ENCODE measurements at places on chromosomes 3 and 15. TPM values are rescaled to one million over a fixed set of nuclear protein-coding genes. Genes with fewer than 3 reads are reported as not detected.

Gene TMOD2
- 11.3 TPM for total RNA-seq

Gene FAM3D
- total RNA-seq, result 3.9 TPM

Gene PPARG
- 52.0 TPM for total RNA-seq

Gene EIF1B
- 37.7 TPM for total RNA-seq

Gene ACP3
- total RNA-seq, result 24.3 TPM

Gene SHISA5
- 179 TPM for total RNA-seq

Gene ASB14
- 0.13 TPM for total RNA-seq

Gene PARP9
- 75.4 TPM for total RNA-seq

Gene UROC1
- not detected for total RNA-seq

Gene BFSP2
- not detected for total RNA-seq

DNA sequence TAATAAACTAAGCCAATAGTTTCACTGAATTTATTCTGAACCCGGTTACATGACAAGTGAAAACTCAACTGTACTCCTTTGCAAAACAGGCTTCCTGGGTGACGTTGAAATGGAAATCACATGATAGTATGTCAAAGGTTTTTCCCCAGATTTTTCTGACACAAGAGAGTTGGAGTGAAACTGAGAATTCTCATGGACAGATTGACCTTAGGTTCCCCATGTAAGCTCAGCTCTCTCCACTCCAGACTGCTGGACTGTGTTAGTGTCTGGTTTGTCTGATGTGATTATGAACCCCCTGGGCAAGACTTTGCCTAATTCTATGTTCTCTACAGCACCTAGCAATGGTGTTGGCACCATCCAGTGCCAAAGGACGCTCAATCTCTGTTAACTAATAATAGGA is 219.7 kb upstream of the COL8A1 start:
- H3K4me3 ChIP-seq, result no peak overlapping the region
- DNase-seq, result no peak
- H3K4me1 ChIP-seq, result no peaks in the 10 kb centered on the region
- no peaks in the 10 kb centered on the region for H3K36me3 ChIP-seq
- H3K27ac ChIP-seq, result no peak overlapping the region

DNA sequence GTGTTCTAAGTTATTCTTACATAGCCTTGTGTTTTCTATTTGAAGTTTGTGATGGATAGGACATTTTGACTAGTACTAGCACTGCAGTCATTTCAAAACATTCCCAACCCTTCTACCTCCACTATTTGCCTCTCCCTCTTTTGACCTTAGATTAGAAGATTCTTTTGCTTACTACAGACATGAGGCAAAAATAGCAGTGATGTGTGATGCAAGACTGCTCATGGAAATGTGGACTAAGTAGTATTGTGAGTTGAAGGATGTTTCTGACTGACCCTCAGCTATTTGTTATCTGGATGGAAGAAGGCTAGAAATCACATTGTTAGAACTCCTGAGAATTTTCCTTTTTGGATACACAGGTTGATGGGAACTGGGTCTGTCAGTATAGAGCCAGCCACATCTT is 45.9 kb downstream of the ATP2C1 start:
- peaks cover 3% of the 10 kb centered on the region for H3K4me1 ChIP-seq
- no peaks in the 10 kb centered on the region for H3K36me3 ChIP-seq
- H3K27ac ChIP-seq, result no peak overlapping the region
- DNase-seq, result no peak
- H3K4me3 ChIP-seq, result no peak overlapping the region
- H3K27me3 ChIP-seq, result no peaks in the 10 kb centered on the region

- no peaks in the 10 kb centered on the region for H3K4me1 ChIP-seq
- DNase-seq, result no peak
- no peak overlapping the region for H3K4me3 ChIP-seq
- H3K27ac ChIP-seq, result no peak overlapping the region
- no peaks in the 10 kb centered on the region for H3K36me3 ChIP-seq
Measured at GRCh38 chr3:150359381-150359780, 48.7 kb upstream of the TSC22D2 start.

- H3K36me3 ChIP-seq, result no peaks in the 10 kb centered on the region
- H3K4me1 ChIP-seq, result no peaks in the 10 kb centered on the region
- H3K27me3 ChIP-seq, result no peaks in the 10 kb centered on the region
- H3K4me3 ChIP-seq, result no peak overlapping the region
- H3K27ac ChIP-seq, result no peak overlapping the region
Measured at GRCh38 chr3:144754076-144754783, 782.6 kb downstream of the DIPK2A start.

- DNase-seq, result no peak
- no peak overlapping the region for H3K27ac ChIP-seq
- H3K27me3 ChIP-seq, result no peaks in the 10 kb centered on the region
- H3K4me3 ChIP-seq, result no peak overlapping the region
Measured at GRCh38 chr3:65833761-65834505, 204.8 kb downstream of the MAGI1 start.

DNA sequence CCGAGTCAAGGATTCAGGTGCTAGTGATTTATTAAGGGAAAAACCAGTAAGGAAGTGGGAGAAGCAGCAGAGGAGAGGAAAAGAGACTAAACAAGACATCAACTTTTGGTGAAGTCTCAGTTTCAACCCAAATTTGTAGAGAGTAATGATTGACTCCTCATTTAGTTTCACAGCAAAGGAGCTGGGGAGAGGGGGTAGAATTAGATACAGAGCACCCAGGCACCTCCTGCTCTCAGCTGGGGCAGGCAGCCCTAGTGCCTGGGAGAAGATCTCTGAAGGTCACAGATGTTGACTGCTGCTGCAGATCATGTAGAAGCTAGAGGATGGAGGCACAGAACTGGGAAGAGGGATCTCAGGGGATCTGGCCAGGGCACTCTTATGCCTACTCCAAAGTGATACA is 29.1 kb downstream of the RPL39L start:
- no peaks in the 10 kb centered on the region for H3K4me1 ChIP-seq
- no peak overlapping the region for H3K4me3 ChIP-seq
- no peaks in the 10 kb centered on the region for H3K36me3 ChIP-seq
- DNase-seq, result no peak
- H3K27ac ChIP-seq, result no peak overlapping the region

GRCh38 chr15:50907601-50908208 is 778 bp upstream of the AP4E1 start:
- H3K4me3 ChIP-seq, result peak overlapping the region; percentile 93
- H3K27ac ChIP-seq, result peak overlapping the region; percentile 92
- peaks cover 7% of the 10 kb centered on the region for H3K36me3 ChIP-seq
- peak; percentile 51 for DNase-seq

DNA sequence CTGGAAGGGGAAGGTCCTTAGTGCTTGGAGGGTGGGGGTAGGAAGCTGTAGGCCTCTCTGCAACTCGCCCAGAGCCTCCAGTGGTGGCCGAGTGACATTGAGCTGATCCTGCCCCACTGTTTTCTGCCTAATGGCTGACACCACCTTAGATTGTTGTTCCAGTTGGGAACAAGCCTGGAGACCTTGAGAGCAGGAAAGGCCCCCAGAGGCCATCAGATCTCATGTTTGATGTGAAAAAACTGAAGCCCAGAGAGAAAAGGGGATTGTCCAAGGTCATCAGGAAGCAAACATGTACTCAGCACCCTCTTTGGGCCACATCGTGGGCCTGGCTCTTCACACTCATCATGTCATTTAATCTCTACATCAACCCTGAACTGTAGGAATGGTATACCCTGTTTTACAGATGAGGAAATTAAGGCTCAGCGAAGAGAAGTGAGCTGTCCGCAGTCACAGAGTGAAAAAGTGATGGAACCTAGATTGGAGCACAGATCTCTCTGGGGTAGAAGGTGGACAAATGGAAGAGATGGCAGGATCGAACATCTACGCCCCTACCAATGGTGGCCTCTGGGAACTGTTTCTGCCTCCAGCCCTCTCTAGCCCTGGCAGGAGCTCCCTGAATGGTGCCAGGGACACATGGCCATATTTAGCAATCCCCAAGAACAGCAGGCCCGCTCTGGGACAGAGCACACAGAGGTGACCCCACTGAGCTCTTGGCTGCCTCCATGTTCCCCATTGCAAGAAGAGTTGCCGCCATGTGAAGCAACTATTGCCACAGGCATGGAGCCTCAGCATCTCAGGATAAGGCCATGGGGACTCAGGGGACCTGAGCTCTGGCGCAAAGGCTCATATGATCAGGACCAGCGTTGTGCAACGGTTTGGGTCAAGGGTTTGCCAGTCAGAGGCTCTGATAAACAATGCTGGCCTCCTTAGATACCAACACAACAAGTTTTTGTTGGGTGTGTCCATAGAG is 31.6 kb upstream of the TSEN2 start:
- H3K27ac ChIP-seq, result no peak overlapping the region
- H3K4me3 ChIP-seq, result no peak overlapping the region
- H3K27me3 ChIP-seq, result no peaks in the 10 kb centered on the region
- DNase-seq, result no peak

GRCh38 chr3:44436181-44436580 is 41.3 kb downstream of the ZNF445 start:
- no peaks in the 10 kb centered on the region for H3K36me3 ChIP-seq
- H3K27ac ChIP-seq, result no peak overlapping the region
- H3K27me3 ChIP-seq, result no peaks in the 10 kb centered on the region
- no peak for DNase-seq
- H3K4me1 ChIP-seq, result peaks cover 36% of the 10 kb centered on the region

GRCh38 chr3:22372292-22373062 is 621.5 kb upstream of the ZNF385D start:
- peaks cover 9% of the 10 kb centered on the region for H3K4me1 ChIP-seq
- peaks cover 35% of the 10 kb centered on the region for H3K27me3 ChIP-seq
- H3K27ac ChIP-seq, result no peak overlapping the region
- H3K4me3 ChIP-seq, result peak overlapping the region; percentile 16

GRCh38 chr3:161295325-161295724 is 74.2 kb downstream of the NMD3 start:
- no peak for DNase-seq
- H3K27ac ChIP-seq, result no peak overlapping the region
- no peaks in the 10 kb centered on the region for H3K36me3 ChIP-seq
- H3K4me3 ChIP-seq, result no peak overlapping the region

GRCh38 chr3:195574497-195575304 is 9.0 kb downstream of the APOD start:
- H3K4me1 ChIP-seq, result no peaks in the 10 kb centered on the region
- H3K36me3 ChIP-seq, result no peaks in the 10 kb centered on the region
- no peak overlapping the region for H3K27ac ChIP-seq
- H3K27me3 ChIP-seq, result no peaks in the 10 kb centered on the region
- DNase-seq, result no peak

DNA sequence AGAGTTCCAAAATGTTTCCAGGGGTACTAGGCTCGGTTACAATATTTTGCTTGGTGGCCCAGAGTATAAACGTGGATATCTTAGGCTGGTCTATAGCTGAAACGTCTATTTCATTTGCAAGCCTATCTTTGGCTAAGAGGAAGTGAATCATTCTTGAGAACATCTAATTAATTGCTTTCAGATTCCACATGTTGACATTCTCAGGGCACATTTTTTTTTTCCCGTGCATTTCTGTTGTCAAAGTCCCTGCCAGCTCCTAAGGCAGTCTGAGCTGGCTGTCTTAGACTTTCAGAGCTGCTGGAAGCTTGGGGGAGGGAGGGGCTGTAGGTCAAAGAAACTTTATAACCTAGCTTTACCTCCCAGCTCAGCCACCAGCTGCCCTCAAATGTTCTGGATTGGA is 23.2 kb upstream of the LAMP3 start:
- DNase-seq, result no peak
- H3K4me1 ChIP-seq, result peaks cover 7% of the 10 kb centered on the region
- no peak overlapping the region for H3K4me3 ChIP-seq
- no peak overlapping the region for H3K27ac ChIP-seq
- no peaks in the 10 kb centered on the region for H3K36me3 ChIP-seq

- no peaks in the 10 kb centered on the region for H3K27me3 ChIP-seq
- H3K4me1 ChIP-seq, result peaks cover 42% of the 10 kb centered on the region
- H3K4me3 ChIP-seq, result no peak overlapping the region
- no peak overlapping the region for H3K27ac ChIP-seq
Measured at GRCh38 chr3:128056258-128056657, 4.0 kb downstream of the SEC61A1 start.

DNA sequence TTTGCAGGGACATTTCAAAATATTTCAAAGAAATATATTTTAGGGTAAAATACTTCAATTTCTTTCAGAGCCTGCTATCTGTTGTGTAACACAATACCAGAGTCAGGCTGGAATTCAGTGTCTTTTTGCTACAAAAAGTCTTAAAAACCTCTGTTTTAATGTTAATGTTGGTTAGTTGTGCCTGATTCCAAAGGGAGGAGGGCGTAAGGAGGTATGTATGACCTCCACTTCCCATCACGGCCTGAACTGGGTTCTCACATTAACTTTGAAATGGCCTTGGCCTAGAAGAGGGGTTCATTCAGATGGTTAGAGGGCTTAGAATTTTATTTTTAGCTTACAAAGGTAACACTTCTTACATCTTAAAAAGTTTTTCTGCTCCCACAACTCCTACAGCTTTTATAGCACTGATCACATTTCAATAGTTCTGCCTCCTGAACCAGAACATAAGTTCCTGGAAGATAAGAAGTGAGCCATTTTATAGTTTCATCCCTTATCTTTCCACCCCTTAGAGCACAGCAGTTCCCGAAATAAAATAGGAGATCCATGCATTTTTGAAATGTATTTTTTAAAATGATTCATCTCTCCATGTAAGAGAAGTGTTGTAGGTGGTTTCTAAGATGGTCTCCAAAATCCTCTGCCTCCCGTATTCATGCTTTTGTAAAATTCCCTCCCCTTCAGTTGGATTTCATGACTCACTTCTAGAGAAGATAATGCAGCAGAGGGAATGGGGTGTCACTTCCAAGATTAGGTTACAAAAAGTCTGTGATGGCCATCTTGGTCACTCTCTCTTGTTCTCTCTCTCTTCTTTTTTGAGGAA is 543.1 kb upstream of the NECTIN3 start:
- H3K4me3 ChIP-seq, result no peak overlapping the region
- H3K4me1 ChIP-seq, result no peaks in the 10 kb centered on the region
- no peak overlapping the region for H3K27ac ChIP-seq
- DNase-seq, result no peak
- H3K27me3 ChIP-seq, result no peaks in the 10 kb centered on the region

GRCh38 chr15:86553108-86553507 is 473.4 kb downstream of the AGBL1 start:
- no peak for DNase-seq
- H3K36me3 ChIP-seq, result no peaks in the 10 kb centered on the region
- H3K27me3 ChIP-seq, result no peaks in the 10 kb centered on the region

- H3K27ac ChIP-seq, result no peak overlapping the region
- H3K4me3 ChIP-seq, result no peak overlapping the region
- no peaks in the 10 kb centered on the region for H3K36me3 ChIP-seq
Measured at GRCh38 chr3:73828348-73828747, 203.6 kb upstream of the PDZRN3 start.

DNA sequence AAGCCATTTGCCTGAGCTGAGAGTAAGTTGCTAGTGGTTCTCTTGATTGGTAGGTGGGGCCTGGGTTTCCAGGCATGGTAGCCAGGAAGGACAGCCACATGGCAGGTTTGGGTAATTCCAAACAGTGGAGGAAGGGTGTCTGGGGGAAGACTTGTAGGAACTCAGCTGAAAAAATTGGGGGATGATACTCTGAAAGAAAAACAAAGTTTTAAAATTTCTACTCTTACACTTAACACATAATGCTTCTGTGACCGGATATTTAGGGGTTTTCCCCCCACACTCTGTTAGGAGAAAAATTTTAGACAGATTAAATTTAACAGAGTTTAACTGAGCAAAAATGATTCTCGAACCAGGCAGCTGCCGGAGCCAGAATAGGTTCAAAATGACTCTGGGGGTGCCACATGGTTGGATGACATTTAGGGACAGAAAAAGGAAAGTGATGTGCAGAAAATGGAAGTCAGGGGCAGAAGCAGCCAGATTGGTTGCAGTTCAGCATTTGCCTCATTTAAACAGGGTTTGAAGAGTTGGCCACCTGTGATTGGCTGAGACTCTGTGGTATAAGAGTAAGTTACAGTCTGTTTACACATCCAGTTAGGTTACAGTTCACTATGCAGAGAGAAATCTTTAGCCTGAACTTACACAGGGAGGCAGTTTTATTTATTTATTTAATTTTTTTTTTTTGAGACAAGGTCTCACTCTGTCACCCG is 8.1 kb downstream of the B2M start:
- DNase-seq, result no peak
- no peak overlapping the region for H3K4me3 ChIP-seq
- peak overlapping the region; percentile 33 for H3K27ac ChIP-seq
- peaks cover 17% of the 10 kb centered on the region for H3K4me1 ChIP-seq

All from left lung (tissue), 14 donors.